ENCODE measurements at places on chromosomes 5 and 9.

DNA sequence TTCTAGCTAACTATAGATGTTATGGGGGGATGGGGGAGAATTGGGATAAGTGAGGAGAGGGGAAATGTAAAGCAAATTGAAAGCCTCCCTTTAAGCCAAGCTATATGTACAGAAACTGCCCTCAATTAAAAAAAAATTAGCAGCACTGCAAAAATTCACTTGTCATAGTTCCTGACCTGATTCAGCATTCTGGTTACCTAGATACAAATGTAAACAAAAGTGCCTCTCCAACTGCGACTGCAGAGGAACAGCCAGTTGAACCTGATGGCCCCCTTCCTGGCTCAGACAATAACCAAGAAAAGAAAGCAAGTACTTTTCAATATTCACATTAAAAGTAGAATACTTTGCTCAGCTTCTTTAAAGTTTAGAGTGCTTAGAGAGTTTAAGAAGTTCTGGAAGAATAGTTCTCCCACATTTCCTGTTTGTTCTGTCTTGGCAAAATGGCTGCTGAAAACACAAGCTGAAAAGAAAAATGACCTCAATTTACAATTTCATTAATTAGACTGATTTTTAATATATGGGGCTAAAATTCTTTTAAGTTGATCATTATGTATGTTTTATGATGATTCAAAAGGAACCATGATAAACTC lies 1.5 kb downstream of the FAM81B start:
- DNase-seq = no peak

GRCh38 chr9:75140261-75140660 lies 51.9 kb downstream of the OSTF1 start:
- no peak for DNase-seq

- no peak for DNase-seq
Measured at GRCh38 chr9:122536134-122536533, 9.0 kb upstream of the OR1N1 start.

- no peak for DNase-seq
Measured at GRCh38 chr5:135287551-135287950, 111.5 kb downstream of the MACROH2A1 start.

- no peak for DNase-seq
Measured at GRCh38 chr5:45189481-45189880, 380.7 kb downstream of the MRPS30 start.

DNA sequence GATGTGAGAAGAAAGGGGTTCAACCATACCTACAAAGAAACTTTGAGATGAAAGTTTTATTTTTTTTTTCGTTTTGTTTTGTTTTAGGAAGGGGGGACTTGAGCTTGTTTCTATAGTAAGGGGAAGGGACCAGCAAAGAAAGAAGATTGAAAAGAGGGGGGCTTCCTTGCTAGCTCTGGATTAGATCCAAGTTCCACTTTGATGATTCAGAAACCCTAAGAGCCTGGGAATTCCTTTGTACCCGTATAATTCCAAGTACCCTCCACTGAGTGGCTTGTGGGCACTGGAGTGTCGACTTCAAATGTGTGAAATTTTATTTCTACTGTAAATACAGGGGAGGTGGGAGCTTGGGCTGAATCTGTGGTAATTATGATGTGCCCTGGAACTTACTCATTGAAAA lies 10.9 kb downstream of the MAMDC2 start:
- peak; percentile 29 for DNase-seq

DNA sequence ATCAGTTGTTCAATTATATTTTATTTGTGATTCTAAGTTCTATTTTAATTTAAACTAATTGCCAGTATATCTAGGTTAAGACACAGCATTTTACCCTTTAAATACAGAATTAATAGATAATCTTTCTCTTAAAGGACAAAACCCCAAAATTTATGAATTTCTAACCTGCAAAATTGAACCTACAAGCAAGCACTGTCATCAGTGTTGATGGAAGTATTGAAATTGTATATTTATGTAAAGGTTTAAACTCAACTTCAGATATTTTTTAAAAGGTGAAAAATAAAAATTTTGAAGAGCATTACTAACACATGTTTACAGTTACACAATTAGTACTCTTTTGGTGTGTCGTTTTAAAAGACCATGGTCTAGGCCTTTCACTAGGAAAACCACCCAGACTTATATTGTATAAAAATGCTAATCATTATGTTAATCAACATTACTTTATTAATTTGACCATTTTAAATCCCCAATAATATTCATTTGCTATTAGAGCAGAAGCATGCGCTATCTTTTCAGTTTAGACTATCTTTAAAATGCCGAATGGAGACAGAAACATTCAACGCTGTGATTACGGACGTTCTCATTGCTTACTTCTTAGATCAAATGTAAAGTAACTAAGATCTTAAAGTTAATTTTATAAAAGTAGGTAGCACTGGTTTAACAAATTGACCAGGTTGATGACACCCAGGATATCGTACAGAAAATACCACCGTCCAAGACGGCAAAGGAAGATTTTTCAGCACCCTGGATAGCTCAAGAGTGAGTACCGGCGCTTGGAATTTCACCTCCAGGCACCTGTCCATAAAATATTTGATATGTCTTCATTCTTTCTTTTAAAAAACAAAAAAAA lies 3.2 kb downstream of the OTP start:
- peak; percentile 21 for DNase-seq

DNA sequence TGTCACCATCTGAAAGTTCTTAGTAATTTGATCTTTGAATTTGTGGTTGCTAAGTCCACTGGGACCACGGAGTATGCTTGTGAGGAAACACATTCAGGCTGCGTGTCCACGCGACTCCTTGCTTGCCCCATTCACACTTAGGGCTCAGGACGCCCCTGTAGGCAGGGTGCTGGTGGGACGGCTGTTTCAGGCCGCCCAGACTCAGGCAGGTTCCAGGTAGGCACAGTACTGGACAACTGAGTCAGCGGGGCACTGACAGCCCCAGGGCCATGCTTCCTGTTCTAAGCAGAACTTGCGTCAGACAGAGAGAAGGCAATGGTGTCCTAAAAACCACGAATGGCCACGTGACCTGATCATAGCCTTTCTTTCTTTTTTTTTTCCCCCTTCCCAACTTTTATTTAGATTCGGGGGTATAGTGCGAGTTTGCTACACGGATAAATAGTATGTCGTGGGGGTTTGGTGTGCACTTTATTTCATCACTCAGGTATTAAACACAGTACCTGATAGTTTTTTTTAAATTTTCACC lies 7.7 kb upstream of the RASGEF1C start:
- DNase-seq = no peak

- DNase-seq = peak; percentile 42
Measured at GRCh38 chr9:107734256-107735013, 244.9 kb upstream of the KLF4 start.
